Metanephros (tissue), 2 donors: ENCODE measurements at places on chromosomes 7 and 10. TPM values are rescaled to one million over a fixed set of nuclear protein-coding genes. Genes with fewer than 3 reads are reported as not detected.

The DGKI gene
- total RNA-seq: 4.0 TPM

The HMX3 gene
- 0.82 TPM for total RNA-seq

The NKX1-2 gene
- not detected for total RNA-seq

The KIAA1549 gene
- 9.7 TPM for total RNA-seq

The CFAP58 gene
- 0.35 TPM for total RNA-seq

The EVX1 gene
- total RNA-seq: not detected

The ARMC10 gene
- 35.6 TPM for total RNA-seq
